Cardiac fibroblast (primary cell): ENCODE measurements at places on chromosomes 7 and 10.

GRCh38 chr10:68092512-68092911, 16.8 kb upstream of the MYPN start:
- DNase-seq = no peak

DNA sequence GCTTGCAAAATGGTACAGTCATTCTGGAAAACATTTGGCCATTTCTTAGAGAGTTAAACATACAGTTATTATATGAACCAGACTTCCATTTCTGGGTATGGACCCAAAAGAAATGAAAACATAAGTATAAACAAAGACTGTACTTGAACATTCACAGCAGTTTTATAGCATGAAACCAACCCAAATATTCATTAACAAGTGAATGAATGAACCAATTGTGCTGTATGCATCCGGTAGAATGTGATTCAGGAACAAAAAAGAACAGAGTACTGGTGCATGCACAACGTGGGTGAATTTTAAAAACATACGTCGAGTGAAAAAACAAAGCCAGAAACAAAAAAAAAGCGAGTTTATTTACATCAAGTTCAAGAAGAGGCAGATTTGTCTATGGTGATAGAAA, 1085.8 kb upstream of the AUTS2 start:
- no peak for DNase-seq

GRCh38 chr7:1953199-1954190, 279.2 kb downstream of the MAD1L1 start:
- no peak for DNase-seq

- DNase-seq = no peak
Observed at GRCh38 chr10:77837925-77838595, 88.5 kb downstream of the DLG5 start.

GRCh38 chr10:121527690-121528089, 70.6 kb downstream of the FGFR2 start:
- peak; percentile 2 for DNase-seq

- DNase-seq = peak; percentile 97
Observed at GRCh38 chr7:30750683-30751650, 968 bp upstream of the INMT start.

DNA sequence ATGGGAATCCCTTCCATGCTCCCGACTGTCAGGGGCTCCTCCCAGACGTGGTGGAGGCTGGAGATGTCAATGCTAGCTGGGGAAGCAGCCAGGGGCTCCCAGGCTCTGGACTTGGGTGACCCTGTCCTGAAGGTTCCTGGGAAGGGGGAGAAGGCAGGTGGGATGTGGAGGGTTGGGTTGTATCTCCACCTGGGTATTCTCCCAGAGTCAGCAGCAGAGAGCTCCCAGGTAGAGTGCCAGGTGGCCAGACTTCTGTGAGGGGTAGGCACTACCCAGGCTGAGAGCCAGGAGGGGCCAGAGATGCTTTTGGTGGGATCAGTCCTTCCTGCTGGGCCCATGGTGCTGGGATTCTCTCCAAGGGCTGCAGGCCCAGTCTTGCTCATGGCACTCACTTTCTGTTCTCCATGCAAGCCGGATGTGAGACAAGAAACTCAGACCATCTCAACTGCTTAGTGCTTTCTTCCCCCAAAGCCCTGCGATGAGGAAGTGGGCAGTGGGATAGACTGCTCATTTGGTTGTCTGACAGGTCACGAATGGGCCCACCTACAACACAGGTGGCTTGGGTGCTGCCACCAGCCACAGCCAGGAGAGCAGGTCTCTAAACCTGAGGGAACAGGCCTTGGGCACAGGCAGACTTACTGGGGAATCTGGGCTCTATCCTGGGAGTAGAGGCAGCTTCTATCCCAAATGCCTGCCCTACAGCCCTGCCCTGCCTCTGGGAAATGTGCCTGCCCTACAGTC, 52.5 kb upstream of the CAMK2B start:
- DNase-seq = no peak

DNA sequence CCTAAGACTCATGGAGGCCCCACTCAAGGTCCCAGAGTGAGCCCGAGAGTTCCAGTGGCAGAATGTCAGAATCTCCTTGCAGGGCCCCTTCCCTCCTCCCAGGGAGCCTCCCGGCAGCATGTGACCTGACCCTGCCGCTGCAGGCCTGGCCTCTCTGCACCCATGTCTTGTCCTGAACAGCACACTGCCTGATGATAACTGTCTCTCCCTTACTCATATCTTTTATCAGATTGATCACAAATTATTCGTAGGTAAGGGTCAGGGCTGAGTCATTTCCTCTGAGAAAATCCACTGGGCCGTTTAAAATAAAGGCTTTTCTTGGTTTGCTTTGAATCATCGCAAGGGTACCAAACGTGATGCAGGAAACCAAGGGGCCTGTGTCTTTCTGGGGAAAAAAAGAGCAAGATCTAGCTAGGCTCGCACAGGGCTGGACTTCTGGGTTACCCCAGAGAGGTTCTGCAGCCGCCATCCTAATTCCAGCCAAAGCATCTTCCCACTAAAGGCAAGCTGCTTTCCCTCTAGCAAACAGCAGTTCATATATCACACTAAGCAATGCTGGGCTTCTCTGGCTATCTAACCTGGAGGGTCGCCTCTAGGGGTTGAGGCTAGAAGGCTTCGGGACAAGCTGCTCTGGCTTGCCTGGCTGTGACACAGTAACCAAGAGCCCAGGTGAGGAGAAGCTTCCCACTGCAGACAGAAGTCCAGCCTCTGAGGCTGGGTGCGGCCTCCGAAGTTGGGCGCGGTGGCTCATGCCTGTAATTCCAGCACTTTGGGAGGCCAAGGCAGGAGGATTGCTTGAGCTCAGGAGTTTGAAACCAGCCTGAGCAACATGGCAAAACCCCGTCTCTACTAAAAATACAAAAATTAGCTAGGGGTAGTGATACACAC, 104.9 kb downstream of the SPDYE5 start:
- DNase-seq = peak; percentile 9

- DNase-seq = no peak
Observed at GRCh38 chr10:1454951-1455350, 282.4 kb downstream of the ADARB2 start.

GRCh38 chr7:51308696-51309095, 7.9 kb downstream of the COBL start:
- no peak for DNase-seq

- DNase-seq = no peak
Observed at GRCh38 chr7:45229156-45229920, 71.7 kb downstream of the RAMP3 start.

DNA sequence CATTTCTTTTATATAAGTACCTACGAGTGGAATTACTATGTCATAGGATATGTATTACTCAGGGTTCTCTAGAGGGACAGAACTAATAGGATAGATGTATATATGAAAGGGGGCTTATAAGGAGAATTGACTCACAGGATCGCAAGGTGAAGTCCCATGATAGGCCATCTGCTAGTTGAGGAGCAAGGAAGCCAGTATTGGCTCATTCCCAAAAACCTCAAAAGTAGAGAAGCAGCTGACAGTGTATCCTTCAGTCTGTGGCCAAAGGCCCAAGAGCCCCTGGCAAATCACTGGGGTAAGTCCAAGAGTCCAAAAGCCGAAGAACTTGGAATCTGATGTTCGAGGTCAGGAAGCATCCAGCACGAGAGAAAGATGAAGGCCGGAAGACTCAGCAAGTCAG, 59.8 kb downstream of the GALNT17 start:
- DNase-seq = no peak

- DNase-seq = no peak
Observed at GRCh38 chr7:112283382-112283910, 77.0 kb downstream of the ZNF277 start.

DNA sequence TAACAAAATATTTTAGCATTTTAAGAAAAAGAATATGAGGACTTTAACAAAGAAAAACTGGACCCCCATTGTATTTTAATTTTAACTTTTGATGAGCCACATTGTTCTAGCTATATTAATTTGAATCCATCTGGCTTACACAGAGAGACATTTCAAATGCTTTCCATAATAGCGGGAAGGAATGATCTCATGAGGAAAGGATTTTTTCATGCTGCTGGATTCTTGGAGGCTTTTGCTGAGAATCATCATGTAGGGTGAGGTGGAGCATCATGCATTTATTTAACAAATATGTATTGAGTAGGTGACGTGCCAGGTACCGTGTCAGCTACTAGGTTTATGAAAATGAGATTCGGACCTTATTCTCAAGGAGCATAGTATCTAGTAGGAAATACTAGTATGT, 1006.3 kb downstream of the SORCS1 start:
- no peak for DNase-seq

GRCh38 chr7:147829016-147829415, 761.5 kb upstream of the C7orf33 start:
- no peak for DNase-seq

DNA sequence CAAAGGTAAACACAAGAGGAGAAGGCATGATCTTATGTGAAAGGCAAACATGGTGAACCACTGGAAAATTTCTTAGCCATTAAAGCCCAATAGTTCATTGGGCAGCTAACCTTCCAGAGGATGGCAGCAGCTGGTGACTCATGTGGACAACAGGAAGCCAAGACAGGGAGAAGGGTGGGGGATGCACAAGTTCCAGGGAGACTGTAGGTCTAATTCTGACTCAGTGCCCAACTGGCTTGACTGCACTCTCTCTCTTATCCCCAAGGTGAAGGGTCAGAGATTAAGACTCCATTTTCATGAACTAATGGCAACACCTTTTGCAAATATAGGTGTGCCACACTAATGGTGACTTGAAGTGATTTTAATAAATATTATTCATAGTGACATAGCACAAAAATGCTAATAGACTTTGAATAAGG, 47.9 kb upstream of the SLC35B4 start:
- DNase-seq = peak; percentile 46

DNA sequence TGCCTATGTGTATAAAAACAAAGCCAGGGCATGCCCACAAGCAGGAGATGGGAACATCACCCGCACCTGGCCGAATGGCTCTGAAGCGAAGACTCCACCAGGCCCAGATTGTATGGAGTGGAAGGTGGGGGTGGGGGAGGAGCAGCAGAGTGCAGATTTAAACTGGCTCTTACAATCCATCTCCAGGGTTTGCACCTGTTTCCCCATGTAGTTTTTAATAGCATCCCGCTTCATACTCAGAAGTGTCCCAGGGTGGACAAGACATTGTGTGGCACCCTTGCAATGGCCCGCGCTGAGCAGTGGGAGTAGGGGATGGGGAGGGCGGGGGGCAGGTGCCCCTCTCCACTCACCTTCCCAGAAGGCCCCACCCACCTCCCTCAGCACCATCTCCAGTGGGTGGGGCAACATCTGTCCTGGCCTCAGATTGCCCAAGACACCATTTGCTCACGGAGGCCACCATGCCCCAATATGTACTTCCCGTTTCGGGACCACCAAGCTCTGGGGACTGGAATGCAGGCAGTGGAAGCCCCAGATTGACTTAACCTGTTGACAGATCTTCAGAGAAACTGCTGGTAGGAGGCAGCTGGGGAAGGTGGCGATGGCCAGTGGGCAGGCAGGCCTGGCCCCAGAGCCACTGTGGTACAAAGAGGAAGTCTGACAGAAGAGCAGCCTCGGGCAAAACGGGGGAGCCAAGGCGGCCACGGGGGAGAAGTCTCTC, 23.0 kb downstream of the VSIR start:
- DNase-seq = no peak

- no peak for DNase-seq
Observed at GRCh38 chr7:156305351-156305750, 335.2 kb upstream of the RNF32 start.

GRCh38 chr7:44145969-44146911, 5.1 kb upstream of the MYL7 start:
- DNase-seq = peak; percentile 49

GRCh38 chr10:98416606-98417388, 1.8 kb upstream of the PYROXD2 start:
- no peak for DNase-seq

GRCh38 chr10:129993621-129994020, 29.5 kb upstream of the EBF3 start:
- no peak for DNase-seq

DNA sequence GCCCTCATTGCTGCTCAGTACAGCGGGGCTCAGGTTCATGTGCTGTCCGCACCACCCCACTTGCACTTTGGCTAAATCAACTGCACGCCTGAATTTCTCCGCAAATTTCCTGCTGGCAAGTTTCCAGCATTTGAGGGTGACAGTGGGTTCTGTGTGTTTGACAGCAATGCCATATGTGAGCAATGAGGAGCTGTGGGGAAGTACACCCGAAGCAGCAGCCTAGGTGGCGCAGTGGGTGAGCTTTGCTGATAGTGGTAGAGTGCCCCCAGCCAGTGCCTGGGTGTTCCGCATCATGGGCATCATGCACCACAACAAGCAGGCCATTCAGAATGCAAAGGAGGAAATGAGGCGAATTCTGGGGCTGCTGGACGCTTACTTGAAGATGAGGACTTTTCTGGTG, 103.9 kb upstream of the POT1 start:
- DNase-seq = no peak

DNA sequence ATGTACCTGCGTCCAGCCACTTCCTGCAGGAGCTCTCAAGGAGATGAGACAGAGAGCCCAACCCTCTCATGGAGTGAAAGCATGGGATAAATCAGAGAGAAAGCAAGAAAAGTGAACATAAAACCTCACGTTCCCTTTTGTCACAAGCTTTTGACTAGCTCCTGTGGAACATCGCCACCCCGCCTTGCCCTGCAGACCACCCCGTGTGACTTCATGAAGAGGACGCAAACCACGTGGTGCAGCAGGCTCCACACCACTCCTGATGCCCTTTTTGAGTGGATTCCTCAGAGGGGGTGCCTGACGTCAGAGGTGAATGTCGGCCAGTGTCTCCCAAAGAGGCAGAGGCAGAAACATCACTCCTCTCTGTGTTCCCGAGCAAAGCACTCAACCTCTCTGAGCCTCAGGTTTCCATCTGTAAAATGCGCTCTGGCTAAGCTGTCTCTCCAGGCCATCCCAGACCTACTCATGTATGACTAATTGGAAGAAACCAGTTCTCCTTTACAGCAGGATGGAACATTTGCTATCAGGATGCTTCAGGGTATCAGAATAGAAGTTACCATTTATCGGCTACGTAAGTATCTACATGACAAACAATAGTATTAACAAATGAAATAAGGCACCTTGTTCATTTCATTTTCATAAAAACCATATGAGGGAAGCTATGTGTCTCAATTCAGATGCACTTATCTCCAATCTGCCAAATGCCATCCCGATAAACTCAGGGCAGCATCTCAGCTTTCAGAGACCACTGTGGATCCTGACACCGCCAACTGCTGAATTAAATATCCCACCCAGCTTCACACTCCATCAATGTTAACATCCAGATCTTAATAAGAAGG, 5.3 kb downstream of the ZNF488 start:
- no peak for DNase-seq

GRCh38 chr10:120505056-120505455, 48.0 kb downstream of the PLPP4 start:
- DNase-seq = no peak

- peak; percentile 10 for DNase-seq
Observed at GRCh38 chr10:129023082-129023481, 444.0 kb upstream of the MGMT start.

DNA sequence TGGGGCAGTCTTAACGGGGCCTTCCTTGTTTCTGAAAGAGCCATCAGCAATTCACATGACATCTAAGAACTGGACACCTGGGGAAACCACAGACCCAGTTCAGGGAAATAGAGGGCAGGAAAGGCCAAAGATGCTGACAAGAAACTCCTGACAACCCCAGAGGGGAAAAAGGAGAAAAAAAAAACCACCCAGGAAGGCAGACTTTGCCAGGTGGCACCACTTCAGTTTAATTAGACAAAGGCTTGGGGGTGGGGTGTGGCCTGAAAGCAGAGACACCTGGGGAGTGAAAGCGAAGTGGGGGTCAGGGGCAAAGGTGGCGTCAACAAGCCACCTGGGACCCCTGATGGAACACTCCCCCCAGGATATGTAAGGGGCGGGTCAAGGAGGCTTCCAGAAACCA, 53.6 kb downstream of the RAB11FIP2 start:
- DNase-seq = no peak

GRCh38 chr7:47580175-47580706, 1.7 kb downstream of the TNS3 start:
- DNase-seq = peak; percentile 66

GRCh38 chr10:34628174-34628796, 186.8 kb downstream of the PARD3 start:
- peak; percentile 56 for DNase-seq
